HFF-Myc (cell line): ENCODE measurements at places on chromosomes 5 and 9.

GRCh38 chr9:68793605-68794343 is 88.7 kb downstream of the PIP5K1B start:
- no peak for DNase-seq

DNA sequence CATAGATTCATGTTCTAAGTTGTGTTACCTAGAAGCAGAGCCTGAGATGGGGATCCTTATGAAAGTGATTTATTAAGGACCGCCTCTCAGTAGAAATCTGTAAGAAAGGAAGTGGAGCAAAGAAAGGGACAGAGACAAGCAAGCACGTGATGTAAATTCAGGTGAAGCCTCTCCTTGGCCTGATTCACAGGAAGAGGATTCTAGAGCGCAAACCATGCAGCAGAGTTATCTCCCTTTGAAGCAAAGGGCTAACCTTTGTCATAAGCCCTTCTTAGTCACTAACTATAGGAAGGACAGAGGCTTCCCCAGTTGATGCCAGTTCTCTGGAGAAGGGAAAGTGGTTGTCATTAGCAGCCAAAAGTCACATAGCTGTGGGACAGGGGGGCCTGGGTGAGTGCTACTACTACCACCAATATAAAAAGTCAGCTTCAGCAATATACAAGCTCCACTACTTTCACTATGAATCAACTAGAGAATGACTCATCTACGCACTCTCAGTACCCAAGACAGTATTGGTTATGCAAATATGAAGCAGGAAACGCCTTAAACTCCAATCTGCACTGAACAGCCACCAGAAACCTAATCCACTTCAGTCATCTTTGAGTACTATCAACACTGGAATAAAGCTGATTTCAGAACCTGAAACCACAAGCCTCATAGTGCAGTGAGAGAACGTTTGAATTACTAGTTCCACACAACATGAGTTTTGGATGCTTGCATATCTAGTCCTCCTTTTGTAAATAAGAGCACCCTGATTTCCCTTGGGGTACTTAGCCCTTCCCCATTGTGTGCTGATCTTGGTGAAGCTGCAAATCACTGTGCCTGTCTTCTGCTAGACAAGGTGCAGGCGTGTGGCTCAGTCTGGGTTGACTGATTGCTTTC is 162.7 kb downstream of the ZNF608 start:
- peak; percentile 61 for DNase-seq

DNA sequence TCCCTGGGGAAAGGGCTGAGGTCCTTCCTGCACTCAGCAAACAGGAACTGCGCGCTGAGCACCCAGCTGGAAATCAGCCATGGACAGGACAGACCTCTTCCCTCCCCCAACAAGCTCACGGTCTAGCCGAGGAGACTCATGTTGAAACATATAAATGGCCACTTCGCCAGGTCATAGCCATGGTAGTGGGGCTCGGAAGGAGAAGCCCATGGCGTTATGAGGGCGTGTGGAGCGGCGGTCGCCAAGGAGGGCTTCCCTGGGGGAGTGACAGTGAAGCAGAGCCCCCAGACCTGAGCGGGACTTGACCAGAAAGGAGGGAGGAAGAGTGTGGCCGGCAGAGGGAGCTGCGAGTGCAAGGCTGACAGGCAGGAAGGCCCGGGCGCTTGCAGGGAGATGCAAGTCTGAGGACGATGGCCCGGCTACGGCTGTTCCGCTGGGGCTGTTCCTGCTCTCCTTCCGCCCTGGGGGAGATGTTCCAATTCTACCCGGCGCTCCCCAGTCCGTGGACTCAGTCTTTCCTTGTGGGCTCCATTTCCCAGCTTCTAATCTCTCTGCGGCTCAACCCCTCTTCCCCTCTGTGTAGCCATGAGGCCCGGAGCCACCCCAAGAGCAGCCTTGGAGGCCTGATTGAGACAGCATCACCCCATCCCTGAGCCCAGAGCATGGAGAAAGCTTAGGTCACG is 43.9 kb upstream of the PRRC2B start:
- peak; percentile 59 for DNase-seq

DNA sequence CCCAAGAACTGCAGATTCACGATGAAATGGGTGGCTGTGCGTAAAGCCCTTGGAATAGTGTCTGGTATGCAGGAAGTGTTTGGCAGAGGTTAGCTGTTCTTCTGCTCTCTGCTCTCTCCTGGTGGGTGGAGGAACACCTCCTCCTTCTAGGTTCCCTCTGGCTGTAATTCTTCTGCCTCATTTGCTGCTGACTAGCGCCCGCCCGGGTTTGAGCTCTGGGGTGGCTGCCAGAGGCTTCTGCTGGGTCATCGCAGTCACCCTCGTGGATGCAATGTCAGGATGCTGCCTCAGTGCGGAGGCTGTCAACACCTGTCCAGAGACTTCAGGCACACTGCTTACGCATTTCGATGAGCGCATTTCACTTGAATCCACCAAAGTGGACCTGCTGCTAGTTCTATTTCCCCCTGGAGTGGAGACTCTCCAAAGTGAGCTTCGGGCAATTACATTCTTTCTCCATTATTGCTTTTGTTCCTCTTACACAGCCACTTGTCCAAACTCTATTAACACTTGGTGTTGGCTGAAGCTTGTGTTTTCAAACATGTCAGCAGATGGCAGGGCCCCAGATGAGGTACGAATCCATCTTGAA is 11.7 kb downstream of the DOCK2 start:
- DNase-seq: no peak

DNA sequence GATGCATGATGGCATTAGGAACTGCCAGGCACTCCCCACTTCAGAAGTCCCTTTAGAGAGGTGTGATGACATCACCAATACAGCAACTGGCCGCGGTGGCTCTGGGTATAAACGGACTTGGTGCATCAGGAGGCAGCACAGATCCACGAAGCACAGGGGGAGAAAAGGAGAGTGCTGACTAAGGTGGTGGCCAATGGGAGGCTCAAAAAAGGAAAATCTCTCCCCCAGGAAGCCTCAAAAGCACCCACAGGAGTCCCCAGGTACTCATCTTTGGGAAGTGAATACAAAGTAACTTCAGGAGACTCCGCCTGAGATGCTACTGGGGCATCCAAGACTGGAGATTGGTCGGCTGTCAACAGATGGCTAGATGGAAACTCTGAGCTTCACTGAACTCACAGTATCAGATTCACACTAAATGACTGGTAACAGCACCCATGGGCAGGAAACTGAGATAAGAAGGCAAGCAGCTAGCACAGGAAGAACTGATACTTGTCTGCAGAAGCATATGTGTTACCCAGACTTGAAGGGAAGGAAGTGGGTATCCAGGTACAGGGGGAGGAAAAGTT is 7.6 kb downstream of the TTC39B start:
- no peak for DNase-seq

DNA sequence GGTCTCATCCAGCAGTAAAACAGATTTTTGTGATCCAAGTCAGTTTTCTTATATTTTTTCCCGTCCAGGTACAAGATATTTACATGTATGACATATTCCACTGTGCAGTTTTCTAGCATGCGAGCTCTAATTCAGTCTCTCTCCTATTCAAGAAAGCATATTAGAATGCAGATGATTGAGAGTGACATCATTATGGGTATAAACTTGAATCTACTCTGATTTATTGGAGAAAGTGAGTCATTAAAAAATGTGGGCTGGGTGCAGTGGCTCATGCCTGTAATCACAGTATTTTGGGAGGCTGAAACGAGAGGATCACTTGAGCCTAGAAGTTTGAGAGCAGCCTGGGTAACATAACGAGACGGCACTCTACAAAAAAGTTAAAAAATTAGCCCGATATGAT is 6.2 kb downstream of the FER start:
- DNase-seq: peak; percentile 15

DNA sequence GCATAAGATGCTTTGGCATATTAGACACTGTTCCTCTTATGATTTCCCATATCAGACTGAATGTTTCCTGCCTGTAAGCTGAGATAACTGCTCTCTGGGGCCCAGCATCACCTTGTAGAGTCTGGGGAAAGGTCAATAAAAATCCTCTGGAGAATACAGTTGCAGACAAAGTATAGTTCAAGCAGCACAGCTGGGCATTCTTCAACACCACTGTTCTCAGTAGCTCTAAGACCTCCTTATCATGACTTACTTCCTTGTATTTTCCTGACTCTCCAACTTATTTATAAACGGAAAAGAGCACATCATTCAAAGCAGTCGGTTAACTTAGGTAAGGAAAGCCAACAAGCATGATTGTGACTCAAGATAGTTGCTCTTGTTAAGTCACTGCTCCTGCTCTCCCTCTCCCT is 208.7 kb upstream of the RASEF start:
- no peak for DNase-seq

- no peak for DNase-seq
These were observed 109.3 kb downstream of the BOD1 start for GRCh38 chr5:173507171-173507570.
